ENCODE measurements at places on chromosomes 11 and 22.

DNA sequence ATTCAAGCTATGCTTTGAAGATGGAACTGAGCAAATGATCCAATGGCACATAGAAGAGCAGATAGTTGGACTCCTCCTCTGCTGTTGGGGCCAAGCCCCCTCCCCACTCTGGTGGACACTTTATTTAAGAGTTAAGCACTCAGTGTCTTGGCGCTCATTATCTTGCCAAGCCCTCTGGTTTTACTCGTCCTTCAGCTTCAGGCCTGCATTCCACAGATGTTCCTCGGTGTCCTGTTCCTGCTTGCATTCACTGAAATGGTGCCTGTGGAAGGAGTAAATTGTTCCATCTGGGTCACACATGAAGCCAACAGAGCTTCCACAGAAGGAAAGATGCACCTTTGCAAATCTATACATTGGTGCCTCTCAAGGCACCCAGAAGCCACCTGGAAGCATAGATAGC is 26.1 kb downstream of the MAML2 start:
- DNase-seq, result no peak

GRCh38 chr22:48093981-48094380 is 1331.5 kb downstream of the TBC1D22A start:
- DNase-seq, result no peak

DNA sequence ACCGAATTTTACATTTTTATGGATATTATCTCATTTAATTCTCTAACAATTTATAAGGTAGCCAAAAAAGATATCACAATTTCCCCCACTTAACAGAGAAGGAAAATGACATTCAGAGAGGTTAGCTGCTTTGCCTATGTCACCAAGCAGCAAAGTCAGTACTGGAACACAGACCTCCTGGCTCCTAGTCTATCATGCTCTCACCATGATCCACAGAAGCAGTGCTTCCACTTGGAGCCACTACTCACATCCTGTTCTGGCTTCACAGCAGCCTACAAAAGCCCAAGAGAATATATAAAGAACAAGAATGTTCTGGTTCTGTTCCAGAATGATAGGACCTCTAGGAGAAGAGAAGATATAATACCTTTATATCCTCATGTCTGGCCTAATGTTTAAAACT is 59.5 kb upstream of the SCUBE2 start:
- no peak for DNase-seq

GRCh38 chr11:6799402-6799801 is at the start of gene OR6A2:
Gene OR6A2 (minus strand): TSS chr11:6799689. CDS start chr11:6795708, 3,981 bp downstream.
- no peak for DNase-seq

DNA sequence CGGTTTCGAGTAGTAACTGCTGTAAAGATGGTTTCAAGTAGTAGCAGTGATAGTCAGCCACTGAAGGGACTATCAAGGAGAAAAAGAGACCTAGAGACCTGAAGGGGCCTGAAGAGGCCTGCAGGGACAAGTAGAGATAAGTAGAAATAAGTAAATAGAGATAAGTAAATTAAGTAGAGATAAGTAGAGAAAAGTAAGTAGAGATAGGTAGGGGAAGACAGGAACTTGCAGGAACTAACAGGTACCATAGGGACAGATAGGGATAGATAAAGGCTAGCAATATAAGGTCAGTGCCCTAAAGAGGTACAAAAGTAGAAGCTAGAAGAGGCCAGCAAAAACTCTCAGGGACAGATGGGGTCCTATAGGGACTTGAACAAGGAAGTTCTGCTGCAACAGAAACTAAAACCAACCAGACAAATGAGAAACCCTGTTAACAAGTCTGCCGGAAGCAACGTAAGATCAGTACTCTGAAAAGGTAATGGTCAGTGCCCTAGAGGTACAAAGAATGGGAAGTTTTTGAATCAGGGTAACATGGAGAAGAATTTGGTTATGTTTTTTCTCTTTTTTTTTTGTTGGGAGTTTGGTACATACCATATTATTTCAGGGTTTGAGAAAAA is 9.6 kb upstream of the SC5D start:
- no peak for DNase-seq

- no peak for DNase-seq
These were observed 22.5 kb downstream of the IFITM10 start for GRCh38 chr11:1727861-1728260.

Measured in NCI-H187 (cell line).